NCI-H2029 treated with DMSO at 0.1 percent for 48 hours (cell line): ENCODE measurements at places on chromosomes 7 and 10.

GRCh38 chr7:155439311-155440017 is 18.5 kb upstream of the EN2 start:
- DNase-seq, result no peak

DNA sequence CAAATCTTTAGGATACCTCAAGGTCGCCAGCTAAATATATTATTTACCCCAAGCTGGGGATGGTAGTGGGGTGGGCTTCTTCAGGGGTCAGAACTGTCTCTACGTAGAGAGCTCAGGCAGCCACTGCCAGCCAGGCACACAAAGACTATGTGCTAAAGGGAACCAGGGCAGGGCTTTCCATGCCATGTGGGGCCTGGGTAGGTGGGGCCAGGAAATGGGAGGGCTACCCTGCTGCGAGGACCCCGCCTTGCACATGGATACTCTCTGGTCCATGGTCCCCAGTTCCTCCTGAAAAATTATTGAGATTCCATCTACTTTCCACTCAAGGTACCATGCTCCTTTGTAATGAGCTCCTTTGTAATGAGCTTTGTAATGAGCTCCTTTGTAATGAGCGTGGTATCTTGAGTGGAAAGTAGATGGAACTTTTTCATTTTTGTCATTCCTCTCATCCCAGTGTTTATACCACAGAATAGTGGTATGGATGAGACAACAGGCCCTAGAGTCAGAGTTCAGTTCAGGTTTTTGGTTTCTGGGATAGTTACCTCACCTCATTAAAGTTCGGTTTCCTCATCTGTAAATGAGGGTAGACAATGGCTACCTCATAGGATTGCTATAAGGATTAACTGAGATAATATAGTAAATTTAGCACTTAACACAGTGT is 5.8 kb downstream of the SYNPO2L start:
- no peak for DNase-seq

GRCh38 chr7:140275069-140275965 is 98.5 kb upstream of the KDM7A start:
- DNase-seq, result no peak

GRCh38 chr7:4650433-4651047 is 31.6 kb upstream of the FOXK1 start:
- no peak for DNase-seq

GRCh38 chr7:739983-740942 is 13.2 kb upstream of the PRKAR1B start:
- DNase-seq, result no peak

GRCh38 chr10:12259988-12260387 is 64.0 kb downstream of the CDC123 start:
- no peak for DNase-seq

GRCh38 chr10:74419491-74419951 is 268.5 kb downstream of the ADK start:
- peak; percentile 10 for DNase-seq

DNA sequence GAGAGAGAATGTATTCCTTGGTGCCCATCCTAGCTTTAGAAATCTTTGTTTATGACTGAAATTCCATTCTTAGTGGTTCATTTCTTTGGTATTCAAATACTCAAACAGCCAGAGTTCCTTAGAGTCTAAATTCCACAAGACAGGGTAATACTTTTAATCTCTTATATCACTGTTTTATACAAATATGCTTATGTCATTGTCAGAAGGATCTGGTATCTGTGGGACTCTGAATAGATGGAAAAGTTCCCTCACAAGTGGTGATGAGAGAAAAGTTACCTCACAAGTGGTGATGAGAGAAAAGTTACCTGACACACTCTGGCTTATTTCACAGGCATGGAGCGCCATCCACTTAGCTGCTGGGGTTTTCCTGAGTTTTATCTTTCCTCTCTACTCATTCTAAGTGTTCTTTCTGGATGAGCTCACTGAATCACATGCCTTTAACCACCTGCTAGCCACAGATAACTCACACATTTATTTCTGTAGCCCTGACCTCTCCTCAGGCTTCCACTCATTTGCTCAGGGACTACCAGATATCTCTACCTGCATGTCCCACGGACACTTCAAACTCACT is 784.0 kb downstream of the SUGCT start:
- DNase-seq, result no peak

DNA sequence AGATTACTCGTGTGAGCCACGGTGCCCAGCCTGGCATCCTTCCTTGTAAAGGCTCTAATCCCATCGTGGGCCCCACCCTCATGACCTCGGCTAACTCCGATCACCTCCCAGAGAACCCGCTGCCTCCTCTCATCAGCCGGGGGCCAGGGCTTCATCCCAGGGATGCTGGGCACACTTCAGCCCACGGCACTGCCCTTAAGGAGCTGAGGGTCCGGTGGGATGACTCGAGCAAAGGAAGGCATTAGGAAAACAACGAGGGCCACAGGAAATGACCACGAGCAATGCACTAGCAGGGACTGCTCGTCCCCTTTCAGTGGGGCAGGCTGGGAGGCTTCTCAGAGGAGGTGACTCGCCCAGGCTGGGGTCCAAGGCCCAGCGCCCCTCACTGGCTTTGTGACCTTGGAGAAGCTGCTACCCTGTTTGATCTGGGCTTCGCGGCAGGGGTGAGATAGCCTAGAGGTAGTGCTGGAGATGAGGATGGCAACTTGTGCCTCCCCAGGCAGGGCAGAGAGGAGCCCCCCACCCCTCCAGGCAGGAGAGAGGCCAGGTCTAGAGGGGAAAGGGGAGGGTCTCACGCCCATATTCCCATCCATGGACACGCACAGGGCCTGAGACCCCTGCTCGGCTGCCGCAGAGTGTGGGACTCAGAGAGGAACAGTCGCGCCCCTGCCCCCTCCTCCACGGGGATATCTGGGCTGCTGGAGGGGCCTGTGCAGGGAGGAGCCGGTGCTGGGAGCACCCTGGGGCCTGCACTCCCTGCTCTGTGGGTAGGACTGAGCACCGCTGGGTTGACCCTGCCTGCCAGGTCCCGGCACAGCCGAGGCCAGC is 26.8 kb downstream of the ELFN1 start:
- DNase-seq, result no peak

DNA sequence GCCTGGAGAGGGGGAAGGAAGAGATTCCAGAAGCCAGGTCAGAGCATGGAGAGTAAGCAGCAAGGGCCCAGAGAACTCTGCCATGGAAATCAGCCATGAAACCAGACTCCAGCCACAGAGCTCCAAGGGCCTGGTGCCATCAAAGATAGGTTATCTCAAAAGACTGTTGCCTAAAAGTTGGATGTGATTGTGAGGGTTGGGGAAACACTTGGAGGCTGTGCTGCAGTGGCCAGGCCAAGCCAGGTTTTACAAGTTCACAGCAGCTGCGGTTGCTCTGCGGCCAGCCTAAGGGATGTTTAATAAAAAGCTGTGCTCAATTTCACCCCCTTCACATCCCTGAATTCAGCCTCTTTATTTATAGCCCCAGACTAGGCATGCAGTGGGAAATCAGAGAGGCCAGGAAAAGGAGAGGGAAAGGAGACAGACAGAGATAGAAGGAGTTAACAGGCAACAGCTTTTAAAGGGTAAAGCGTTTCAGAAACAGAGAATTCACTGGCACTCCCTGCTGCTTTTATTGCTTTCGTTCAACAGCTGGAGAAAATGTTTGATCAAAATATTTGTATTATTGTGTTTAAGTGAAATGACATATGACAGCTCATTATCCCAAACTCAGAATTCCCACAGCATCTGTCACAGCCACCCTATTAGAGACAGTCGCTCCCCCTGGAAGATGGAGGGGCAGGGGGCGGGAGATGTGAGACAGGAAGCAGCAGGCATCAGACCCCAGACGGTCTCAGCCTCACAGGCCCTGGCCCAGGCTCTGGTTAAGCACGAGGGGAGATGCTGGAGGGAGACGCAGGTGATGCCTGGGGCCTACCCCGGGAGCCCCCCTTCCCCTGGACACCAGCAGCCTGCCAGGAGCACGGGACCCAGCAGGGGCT is 140.1 kb downstream of the GLI3 start:
- no peak for DNase-seq

DNA sequence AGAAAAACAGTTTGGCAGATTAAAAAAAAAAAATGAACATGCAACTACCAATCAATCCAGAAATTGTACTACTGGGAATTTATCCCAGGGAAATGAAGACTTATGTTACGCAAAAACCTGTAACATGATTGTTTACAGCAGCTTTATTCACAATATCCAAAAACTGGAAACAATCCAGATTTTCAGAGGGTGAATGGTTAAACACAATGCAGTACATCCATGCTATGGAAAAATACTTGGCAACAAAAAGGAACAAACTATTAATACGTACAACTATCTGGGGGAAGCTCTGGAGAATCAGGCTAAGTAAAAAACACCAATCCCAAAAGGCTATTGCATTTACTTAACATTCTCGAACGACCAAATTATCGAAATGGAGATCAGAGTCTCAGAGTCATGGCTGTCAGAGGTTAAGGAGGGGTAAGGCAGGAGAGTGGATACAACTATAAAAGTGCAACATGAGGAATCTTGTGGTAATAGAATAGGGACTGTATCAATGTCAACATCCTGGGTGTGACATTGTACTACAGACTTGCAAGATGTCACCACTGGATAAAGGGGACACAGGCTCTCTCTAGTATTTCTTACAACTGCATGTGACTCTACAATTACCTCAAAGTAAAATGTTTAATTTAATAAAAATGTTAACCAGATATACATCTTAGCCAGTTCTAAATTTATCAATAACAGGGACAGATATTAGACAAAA is 21.5 kb upstream of the RUFY2 start:
- DNase-seq, result no peak
